Effector CD8-positive, alpha-beta T cell (primary cell): ENCODE measurements at places on chromosomes 1 and 21.
A peak's percentile ranks its signal among the peaks of the same experiment; 100 is the strongest.

DNA sequence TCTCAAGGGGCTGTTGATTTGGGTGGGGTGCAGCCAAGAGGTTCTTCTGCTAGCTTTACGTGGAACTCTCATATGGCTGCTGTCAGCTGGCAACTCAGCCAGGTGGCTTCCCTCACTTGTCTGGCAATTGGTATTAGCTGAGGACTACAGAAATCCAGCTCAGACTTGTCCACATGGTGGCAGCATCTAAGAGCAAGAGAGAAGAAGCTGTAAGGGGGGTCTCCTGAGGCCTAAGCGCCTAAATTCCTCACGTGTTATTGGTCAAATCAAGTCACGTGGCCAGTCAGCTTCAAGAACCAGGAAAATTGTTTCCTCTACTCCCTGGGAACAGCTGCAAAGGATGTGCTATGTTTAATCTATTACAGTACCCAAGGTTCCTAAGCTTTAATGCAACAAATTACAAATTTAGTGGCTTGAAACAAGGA is 4.2 kb upstream of the DYRK3 start:
- DNase-seq: no peak

DNA sequence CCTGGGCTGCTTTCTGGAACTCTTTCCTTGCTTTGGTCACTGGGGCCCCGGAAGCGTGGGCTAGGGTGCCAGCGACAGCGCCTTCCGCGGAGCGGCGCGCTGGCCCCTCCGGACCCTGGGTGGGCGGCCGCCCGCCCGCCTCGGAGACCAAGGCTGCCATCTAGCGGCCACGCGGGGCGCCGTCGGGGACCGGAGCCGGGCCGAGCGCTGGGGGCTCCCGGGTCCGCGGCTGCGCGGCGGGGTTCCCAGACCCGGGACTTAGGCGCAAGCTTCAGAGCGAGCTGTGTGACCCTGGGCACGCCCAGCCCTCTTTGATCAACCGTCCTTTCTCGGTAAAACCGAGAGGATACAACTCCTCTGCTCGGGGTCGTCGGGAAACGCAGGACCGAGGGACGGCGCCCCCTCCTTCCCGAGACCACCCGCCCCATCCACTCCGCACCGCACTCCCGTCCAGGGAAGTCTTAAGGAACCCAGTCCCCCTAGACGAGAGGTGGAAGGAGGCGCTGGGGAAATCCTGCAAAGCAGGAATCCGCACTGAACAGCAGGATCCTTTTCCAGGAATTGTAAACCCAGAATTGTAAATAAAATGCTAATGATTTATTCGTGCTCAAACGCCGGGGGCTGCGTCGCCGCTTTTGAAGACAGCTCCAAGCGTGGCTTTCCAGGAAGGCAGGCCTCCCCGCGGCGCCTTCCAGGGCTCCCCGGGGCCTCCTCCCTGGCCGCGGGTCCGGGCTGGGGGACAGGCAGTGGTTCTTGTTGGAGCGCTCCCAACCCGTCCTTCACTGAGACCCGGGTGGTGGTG is 41.2 kb downstream of the RRAGC start:
- DNase-seq: peak; percentile 32

- DNase-seq: no peak
These were observed 4.1 kb downstream of the SNX27 start for GRCh38 chr1:151615711-151616504.

DNA sequence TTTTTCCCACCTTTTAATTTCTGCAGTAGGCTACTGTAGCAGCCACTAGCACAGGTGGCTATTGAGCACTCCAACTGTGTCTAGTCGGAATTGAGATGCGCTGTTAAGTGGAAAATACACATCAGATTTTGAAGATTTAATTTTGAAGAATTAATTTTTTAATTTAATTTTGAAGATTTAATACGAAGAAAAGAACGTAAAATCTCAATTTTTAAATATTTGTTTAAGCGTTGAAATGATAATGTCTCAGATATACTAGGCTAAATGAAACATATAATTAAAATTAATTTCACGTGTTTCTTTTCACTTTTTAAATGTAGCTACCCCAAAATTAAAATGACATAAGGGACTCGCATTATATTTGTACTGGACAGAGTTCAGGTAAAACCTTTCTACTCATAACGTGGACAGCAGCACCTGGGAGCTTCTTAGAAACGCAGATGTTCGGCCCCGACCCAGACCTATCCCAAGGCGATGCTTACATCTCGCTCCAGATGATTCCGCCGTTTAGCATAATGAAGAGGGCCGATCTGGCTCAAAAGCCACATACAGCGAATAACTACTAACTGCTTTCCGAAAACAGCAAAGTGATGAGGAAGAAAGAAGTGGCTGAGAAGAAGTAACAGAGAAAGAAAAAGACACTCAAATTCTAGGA is 717 bp downstream of the CRYZL1 start:
- no peak for DNase-seq

DNA sequence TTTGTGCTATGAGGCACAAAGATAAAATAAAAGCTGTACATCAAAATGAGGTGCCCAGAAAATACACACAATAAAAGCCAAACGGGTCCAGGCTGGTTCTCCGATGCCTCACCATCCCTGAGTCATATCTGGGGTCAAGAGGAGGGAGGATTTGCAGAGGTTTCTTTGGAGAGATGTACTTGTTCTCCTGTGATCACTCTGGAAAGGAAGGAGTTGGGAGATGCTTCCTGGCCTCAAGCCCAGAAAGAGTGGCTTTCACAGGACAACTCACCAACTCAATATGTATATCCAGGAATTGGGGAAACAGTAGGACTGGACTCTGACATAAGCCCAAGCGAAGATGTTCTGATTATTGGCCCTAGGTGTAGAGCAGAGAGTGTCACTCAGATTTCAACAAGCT is 51.9 kb downstream of the DIPK1A start:
- no peak for DNase-seq

- DNase-seq: no peak
These were observed 232.3 kb downstream of the GPR52 start for GRCh38 chr1:174680101-174680500.

DNA sequence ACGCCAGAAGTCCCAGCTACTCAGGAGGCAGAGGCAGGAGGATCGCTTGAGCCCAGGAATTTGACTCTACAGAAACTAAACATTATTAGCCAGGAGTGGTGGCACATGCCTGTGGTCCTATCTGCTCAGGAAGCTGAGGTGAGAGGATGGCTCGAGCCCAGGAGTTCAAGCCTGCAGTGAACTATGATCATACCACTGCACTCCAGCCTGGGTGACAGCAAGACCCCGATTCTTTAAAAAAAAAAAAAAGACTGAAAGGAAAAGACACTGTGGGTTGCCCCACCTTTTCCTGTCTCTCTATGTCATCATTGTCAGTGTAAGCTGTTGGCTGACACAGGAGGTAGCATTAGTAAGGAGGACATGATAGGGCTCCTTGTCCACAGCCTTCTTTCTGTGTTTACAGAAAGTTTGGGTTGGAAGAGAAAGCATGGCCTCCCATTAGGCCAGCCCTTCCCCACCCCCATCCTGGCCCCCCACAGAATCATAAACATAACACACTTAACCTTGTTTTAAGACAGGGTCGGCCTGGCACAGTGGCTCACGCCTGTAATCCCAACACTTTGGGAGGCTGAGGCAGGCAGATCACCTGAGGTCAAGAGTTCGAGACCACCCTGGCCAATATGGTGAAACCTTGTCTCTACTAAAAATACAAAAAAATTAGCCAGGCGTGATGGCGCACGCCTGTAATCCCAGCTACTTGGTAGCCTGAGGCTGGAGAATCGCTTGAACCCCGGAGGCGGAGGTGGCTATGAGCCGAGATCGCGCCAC is 20.6 kb upstream of the RCAN3 start:
- DNase-seq: no peak

- DNase-seq: no peak
These were observed 410.6 kb upstream of the VAMP3 start for GRCh38 chr1:7360526-7360925.

DNA sequence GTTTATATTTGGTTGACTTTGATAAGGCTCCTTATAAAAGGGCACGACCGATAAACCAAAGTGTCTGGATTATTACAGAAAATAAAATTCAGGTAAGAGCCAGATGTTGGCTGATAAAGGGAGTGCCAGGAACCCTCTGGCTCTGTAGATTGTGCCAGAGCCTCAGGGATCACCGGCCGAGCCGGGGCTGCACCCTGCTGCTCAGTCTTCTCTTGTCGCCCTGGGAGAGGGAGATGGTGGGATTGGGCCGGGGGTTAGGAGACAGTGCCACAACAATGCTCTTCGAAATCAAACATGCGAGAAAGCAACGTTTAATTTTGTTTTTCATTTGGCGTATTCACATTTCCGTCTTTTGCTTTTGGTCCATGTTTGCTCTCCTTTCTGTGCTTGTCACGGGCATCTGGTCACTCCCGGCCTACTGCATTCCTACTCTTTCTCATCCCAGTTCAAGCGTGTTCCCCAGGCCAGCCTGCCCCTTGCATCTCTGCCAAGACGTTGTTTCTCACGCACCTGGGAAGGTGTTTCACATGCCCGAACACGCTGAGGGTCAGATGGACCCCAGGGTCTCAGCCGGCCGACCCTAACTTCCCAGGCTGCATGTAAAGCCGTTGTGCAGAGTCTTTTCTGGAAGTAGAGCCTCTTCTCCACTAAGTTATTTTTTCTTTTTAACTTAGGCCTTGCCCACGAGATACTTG is 18.8 kb upstream of the C2CD2 start:
- DNase-seq: no peak

DNA sequence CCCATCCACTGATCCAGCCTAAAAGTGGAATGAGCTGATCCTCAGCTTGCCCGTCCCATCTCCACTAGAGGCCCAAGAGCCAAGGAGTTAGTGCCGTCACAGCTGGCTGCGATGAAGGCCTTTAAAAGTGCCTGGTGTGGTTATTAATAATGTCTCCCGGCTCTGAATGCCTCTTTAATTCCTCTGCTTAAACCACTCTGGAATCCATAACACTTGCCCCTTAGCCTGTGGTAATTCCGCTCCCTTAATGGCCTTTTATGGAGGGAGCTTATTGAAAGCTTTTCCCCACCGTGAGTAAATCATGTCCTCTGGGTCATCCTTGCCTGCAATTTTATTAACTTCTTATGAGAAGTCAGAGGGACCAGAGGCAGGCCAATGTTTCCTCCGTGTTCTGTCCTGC is 55.4 kb downstream of the UBIAD1 start:
- no peak for DNase-seq

- no peak for DNase-seq
These were observed 4.1 kb downstream of the CDC42BPA start for GRCh38 chr1:227314014-227314848.

GRCh38 chr1:183920651-183921050 is 115.7 kb downstream of the RGL1 start:
- no peak for DNase-seq

DNA sequence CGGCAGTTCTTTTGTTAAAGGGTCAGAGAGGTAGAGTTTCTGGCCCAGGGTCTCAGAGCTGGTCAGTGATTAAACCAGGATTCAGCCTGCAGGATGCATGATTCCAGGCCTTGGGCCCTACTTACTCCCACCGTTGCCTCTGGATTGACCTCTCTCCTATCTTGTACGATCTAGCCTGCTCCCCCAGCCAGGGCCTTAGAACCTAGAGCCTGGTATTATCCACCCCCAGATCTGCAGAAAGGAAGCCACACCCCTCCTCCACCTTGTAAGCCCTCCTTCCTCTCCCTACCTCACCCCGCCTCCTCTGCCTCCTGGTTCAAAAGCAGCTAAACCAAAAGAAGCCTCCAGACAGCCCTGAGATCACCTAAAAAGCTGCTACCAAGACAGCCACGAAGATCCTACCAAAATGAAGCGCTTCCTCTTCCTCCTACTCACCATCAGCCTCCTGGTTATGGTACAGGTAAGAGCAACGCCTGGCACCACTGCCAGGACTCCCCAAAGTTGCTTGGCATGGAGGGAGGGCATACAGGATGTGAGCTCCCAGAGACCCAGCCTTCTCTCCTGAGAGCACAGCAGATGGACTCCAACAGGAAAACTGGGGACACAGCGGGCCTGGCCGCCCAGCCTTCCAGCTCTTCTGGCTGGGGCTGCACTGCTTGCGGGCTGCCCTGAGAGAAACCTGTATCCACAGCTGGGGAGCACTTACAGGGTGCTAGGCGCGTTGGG is at the start of gene CD52:
TSS of gene CD52 (plus strand) at position 347 of the 726 bp plus-strand sequence. CDS start at position 407, 60 bp downstream.
- peak; percentile 53 for DNase-seq

GRCh38 chr1:111272081-111272480 is 18.6 kb upstream of the CHIA start:
- DNase-seq: no peak

DNA sequence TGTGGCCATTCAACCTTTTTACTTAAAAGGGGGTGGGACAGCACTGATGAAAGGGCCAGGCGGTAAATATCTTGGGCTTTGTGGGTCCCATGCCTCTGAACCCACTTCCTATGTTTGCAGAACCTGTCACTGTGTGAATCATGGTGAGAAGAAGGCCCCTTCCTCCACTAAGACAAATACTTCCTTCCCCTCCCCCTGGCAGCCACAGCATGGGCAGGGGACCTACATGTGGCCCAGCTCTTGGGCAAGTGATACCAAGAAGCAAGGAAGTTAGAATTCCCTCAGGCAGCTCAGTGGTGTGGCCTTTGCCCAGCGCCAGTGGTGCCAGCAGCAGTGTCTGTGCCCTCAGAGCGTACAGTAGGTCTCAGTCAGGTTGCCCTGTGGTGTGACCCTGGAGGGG is 168.6 kb downstream of the TRIM33 start:
- DNase-seq: no peak

DNA sequence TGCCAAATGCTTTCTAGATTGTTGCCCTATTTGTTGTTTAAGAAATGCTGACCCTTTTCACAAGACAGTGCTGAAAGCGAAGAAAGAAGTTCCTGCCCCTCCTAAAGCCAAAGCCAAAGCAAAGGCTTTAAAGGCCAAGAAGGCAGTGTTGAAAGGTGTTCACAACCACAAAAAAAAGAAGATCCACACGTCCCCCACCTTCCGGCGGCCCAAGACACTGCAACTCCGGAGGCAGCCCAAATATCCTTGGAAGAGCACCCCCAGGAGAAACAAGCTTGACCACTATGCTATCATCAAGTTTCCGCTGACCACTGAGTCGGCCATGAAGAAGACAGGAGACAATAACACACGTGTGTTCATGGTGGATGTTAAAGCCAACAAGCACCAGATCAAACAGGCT is 55.7 kb downstream of the PSMG1 start:
- DNase-seq: no peak

DNA sequence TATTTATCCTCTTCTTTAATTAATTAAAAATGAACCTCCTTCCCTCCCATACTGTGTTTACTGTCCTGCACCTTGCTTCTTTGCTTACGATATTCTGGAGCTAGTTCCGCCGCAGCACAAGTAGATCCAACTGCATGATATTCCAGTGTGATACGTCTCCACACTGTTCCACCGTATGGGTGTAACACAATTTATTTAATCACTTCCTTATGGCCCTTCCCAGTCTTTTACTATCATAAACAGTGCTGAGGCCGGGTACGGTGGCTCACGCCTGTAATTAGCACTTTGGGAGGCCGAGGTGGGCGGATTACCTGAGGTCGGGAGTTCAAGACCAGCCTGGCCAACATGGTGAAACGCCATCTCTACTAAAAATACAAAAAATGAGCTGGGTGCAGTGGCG is 25.7 kb downstream of the CNST start:
- DNase-seq: no peak

- DNase-seq: no peak
These were observed 49.6 kb downstream of the KCNK2 start for GRCh38 chr1:215132156-215132555.

- DNase-seq: no peak
These were observed 16.1 kb upstream of the S100A7 start for GRCh38 chr1:153476491-153477093.

- DNase-seq: no peak
These were observed 15.0 kb downstream of the CACNA1S start for GRCh38 chr1:201096977-201097856.
